Endothelial cell of coronary artery (primary cell): ENCODE measurements at places on chromosomes 4 and X. TPM values are rescaled to one million over a fixed set of nuclear protein-coding genes. Genes with fewer than 3 reads are reported as not detected.

Gene AMOT
- total RNA-seq = 1.7 and 2.4 TPM in 2 replicates

Gene MAML3
- 8.1 and 9.2 TPM in 2 replicates for total RNA-seq

Gene COX18
- 13.4 TPM in 2 replicates for total RNA-seq

Gene MRPL1
- total RNA-seq = 43.2 and 44.1 TPM in 2 replicates

Gene ARR3
- not detected in 2 replicates for total RNA-seq

Gene MMAA
- 2.6 and 2.9 TPM in 2 replicates for total RNA-seq

Gene REELD1
- total RNA-seq = not detected in 2 replicates

Gene MAGED4B
- total RNA-seq = 13.7 and 46.1 TPM in 2 replicates

Gene RBM3
- total RNA-seq = 119 and 458 TPM in 2 replicates

Gene IL9R
- total RNA-seq = not detected in 2 replicates

Gene CDS1
- 0.09 TPM in 1 of 2 replicates, not detected in the other for total RNA-seq

Gene JAKMIP1
- total RNA-seq = not detected in 2 replicates

Gene DOCK11
- total RNA-seq = 0.63 and 2.3 TPM in 2 replicates

Gene GAGE2A
- not detected in 2 replicates for total RNA-seq

Gene CDKL2
- total RNA-seq = under 0.01 and 0.09 TPM in 2 replicates

Gene PDE5A
- total RNA-seq = 2.6 and 11.1 TPM in 2 replicates

Gene IQSEC2
- 3.1 and 3.8 TPM in 2 replicates for total RNA-seq

Gene SYP
- total RNA-seq = 0.09 and 0.28 TPM in 2 replicates

Gene CT45A3
- total RNA-seq = not detected in 2 replicates

Gene ASB12
- total RNA-seq = 0.09 TPM in 1 of 2 replicates, not detected in the other

Gene PPP4R3C
- total RNA-seq = not detected in 2 replicates

Gene BEND4
- 0.19 and 0.27 TPM in 2 replicates for total RNA-seq

Gene SORBS2
- 27.5 and 48.8 TPM in 2 replicates for total RNA-seq

Gene FATE1
- not detected in 2 replicates for total RNA-seq

Gene ITGB1BP2
- total RNA-seq = 1.5 and 2.1 TPM in 2 replicates

Gene GPR50
- not detected in 2 replicates for total RNA-seq

Gene CPEB2
- total RNA-seq = 6.2 and 10.2 TPM in 2 replicates

Gene UGT2B7
- total RNA-seq = not detected in 2 replicates

Gene USP17L15
- total RNA-seq = not detected in 2 replicates

Gene TMPRSS11E
- not detected in 2 replicates for total RNA-seq

Gene TMEM271
- not detected in 2 replicates for total RNA-seq

Gene RAPGEF2
- total RNA-seq = 63.2 and 66.2 TPM in 2 replicates

Gene HHIP
- total RNA-seq = 143 and 260 TPM in 2 replicates

Gene LUZP4
- total RNA-seq = not detected in 2 replicates

Gene CORIN
- 0.09 and 1.9 TPM in 2 replicates for total RNA-seq

Gene SASH3
- total RNA-seq = not detected in 2 replicates

Gene CHRDL1
- not detected in 2 replicates for total RNA-seq

Gene SPANXA2
- total RNA-seq = not detected in 2 replicates

Gene MAGEE2
- total RNA-seq = not detected in 2 replicates

Gene STATH
- not detected in 2 replicates for total RNA-seq
